ENCODE measurements at places on chromosomes 13 and 19. TPM values are rescaled to one million over a fixed set of nuclear protein-coding genes. Genes with fewer than 3 reads are reported as not detected.

MYDGF gene
- 61.2 TPM for total RNA-seq

- DNase-seq = no peak
Measured at GRCh38 chr19:52498571-52498970, 28.9 kb upstream of the ZNF808 start.

RNF225 gene
- not detected for total RNA-seq

DNA sequence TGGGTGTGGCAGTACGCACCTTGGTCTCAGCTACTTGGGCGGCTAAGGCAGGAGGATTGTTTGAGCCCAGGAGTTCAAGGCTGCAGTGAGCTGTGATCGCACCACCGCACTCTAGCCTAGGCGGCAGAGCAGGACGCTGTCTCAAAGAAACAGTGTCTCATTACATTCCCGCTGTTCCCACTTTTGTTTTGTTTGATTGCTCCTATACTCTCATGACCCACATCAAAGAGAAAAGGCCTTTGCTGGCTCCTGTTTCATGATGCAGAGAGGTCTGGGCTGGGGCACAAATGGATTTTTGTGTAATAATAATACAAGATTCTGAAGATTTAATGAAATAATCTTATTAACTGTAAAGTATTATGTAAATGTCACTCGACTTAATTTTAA lies 85.7 kb downstream of the LACC1 start:
- no peak for DNase-seq

- no peak for DNase-seq
Measured at GRCh38 chr13:103605546-103606326, 539.5 kb upstream of the SLC10A2 start.

DNA sequence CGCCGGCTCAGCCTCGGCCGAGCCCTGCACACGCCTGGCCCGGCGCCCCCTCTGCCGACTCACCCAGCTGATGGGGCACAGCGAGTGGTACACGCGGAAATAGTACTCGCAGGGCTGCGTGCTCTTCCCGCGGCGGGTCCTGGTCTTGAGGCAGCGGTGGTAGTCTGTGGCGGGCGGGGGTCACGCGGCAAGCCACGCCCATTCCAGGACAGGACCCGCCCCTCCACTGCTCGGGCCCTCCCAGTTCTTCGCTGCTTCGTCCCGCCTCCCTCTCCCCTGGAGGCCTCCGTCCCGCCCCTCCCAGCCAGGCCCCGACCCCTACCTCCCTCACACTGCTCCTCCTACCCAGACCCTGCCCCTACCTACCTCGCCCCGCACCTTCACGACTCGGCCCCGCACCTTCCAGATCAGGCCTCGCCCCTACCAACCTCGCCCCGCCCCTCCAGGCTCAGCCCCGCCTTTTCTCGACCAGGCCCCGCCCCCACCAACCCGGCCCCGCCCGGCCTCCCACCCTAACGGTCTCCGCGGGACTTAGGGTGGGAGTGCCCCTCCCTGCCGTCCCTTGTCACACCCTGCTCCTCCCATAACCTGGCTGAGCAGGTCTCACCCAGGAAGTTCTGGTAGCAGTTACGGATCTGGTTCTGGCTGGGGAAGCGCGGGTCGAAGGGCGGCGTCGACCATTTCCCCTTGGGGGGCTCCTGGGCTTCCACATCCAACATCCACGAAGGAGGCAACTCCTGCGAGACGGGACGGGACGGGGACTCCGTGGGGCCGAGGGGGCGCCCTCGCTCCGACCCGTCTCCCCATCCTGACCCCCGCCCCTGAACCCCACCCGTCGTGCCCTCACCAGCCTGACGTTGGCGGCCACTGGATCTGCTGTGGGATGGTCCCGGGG lies 469 bp downstream of the COX6B2 start:
- DNase-seq = peak; percentile 39

DNA sequence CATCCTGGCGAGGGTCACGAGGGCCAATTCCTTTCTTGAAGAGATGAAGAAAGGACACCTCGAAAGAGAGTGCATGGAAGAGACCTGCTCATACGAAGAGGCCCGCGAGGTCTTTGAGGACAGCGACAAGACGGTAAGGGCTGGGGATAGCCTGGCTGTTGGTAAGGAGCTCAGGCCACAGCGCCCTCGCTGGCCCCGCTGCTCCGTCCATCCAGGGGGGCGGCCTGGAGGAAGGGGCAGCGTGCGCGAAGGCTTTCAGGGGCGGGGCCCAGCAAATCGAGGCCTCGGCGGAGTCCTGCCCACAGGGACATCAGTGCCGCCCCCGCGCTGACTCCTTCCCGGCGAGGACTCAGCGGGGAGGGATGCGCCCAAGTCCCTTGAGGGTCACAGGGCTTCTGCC lies 6.9 kb downstream of the F10 start:
- DNase-seq = no peak

GRCh38 chr19:41299755-41300089 lies 10.2 kb upstream of the CCDC97 start:
- peak; percentile 65 for DNase-seq

CYP2A6 gene
- total RNA-seq = not detected
